Lower lobe of right lung (tissue), 2 donors: ENCODE measurements at places on chromosomes 2 and 18. TPM values are rescaled to one million over a fixed set of nuclear protein-coding genes. Genes with fewer than 3 reads are reported as not detected.

The TTC39C gene
- 14.6 TPM for total RNA-seq

The MC4R gene
- 0.35 TPM for total RNA-seq

The TSPYL6 gene
- not detected for total RNA-seq

The CRYBA2 gene
- not detected for total RNA-seq

The TACR1 gene
- 1.4 TPM for total RNA-seq

The C1GALT1C1L gene
- total RNA-seq: 0.44 TPM

The TMEM200C gene
- 0.50 TPM for total RNA-seq

The TTN gene
- 40.3 TPM for total RNA-seq

The UXS1 gene
- 60.0 TPM for total RNA-seq

The PDE11A gene
- total RNA-seq: 0.27 TPM

The AAMP gene
- total RNA-seq: 58.8 TPM

The RDH14 gene
- total RNA-seq: 18.3 TPM

The RAB17 gene
- 60.1 TPM for total RNA-seq

The ST8SIA5 gene
- not detected for total RNA-seq

The LCT gene
- not detected for total RNA-seq

The THSD7B gene
- total RNA-seq: 0.38 TPM

The KIAA2012 gene
- total RNA-seq: 2.8 TPM

The CYS1 gene
- 2.6 TPM for total RNA-seq

The TRAPPC12 gene
- total RNA-seq: 93.8 TPM
